CD4-positive, alpha-beta T cell treated with Interleukin-6 at 100 ng/mL for 8 hours (primary cell): ENCODE measurements at places on chromosomes 4 and X.
A peak's percentile ranks its signal among the peaks of the same experiment; 100 is the strongest.

DNA sequence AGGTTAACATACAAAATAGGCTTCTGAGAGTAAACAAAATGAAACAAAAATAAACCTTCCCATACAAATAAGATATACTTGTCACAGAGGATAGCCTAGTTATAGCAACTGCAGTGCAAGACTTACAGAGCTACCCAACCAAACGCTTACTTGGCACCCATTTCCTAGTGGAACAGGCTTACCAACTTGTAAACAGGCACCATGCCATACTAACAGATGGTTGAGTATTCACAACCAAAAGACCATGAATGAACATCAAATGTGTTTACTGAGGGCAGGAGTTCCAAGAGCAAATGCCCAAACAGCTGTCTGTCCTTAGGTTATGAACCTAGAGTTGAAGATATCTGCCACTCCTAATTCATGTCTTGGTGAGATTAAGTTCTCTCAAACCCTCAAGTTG, 2629.2 kb downstream of the PCDH7 start:
- DNase-seq: no peak

DNA sequence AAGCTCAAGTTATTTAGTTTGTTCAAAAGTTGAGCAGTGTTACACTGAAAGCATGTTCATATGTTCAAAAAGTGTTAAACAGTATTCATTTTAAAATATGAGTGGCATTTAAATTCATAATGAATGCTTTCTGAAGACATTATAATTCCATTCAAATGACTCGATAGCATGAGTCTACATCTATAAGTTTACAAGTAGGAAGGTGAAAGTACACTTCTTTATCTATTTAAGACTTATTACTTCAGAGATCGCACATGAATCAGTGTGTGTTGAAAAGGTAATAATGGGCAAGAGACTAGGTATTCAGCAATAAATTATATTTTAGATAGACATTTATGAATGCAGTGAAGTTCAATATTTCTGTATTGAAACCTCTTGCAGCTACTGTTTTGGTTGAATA, 456.1 kb downstream of the GRXCR1 start:
- DNase-seq: no peak

- DNase-seq: no peak
Observed at GRCh38 chr4:145404761-145405160, 76.9 kb upstream of the SMAD1 start.

GRCh38 chrX:20412871-20413486, 146.3 kb upstream of the RPS6KA3 start:
- DNase-seq: peak; percentile 74

GRCh38 chr4:127809173-127809800, 27.2 kb downstream of the HSPA4L start:
- DNase-seq: no peak

- no peak for DNase-seq
Observed at GRCh38 chr4:136571315-136571714, 961.0 kb downstream of the PCDH18 start.

DNA sequence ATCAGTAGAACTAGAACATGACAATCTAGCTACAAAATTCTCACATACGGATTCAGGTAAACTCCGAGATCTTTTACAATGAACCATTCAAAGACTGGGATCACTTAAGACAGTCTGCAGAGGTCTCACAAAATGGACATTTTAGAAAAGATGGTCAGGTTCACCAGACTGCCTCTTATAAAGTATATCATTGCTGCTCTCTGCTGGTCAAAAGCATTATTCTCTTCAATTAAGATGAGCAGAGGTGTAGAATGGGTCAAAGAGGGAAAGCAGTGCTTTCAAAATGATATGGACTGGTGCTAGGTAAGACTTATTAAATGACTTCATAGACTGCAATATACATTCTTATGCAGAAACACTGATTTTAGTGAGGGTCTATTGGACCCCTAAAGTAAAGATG, 434.7 kb downstream of the PACRGL start:
- DNase-seq: no peak

- no peak for DNase-seq
Observed at GRCh38 chrX:22699581-22700091, 300.1 kb upstream of the DDX53 start.

DNA sequence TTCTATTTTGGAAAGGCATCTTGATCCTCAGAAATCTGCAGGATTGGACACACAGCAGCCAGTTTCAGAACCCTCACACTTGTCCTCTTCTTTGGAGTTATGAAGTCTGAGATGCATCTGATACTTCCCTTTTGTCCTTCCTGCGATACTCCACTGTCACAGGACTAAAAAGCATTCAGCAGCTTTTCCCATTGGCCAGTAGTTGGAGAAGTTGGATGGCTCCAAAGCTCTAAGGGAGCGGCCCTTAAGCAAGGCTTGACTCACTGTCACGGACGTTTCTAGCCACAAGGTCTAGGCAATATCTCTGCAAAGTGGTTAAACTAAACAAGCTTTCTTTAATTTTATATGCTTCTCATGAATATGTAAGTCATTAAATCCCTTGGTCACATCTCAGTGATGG, 417.0 kb downstream of the AFF2 start:
- no peak for DNase-seq

DNA sequence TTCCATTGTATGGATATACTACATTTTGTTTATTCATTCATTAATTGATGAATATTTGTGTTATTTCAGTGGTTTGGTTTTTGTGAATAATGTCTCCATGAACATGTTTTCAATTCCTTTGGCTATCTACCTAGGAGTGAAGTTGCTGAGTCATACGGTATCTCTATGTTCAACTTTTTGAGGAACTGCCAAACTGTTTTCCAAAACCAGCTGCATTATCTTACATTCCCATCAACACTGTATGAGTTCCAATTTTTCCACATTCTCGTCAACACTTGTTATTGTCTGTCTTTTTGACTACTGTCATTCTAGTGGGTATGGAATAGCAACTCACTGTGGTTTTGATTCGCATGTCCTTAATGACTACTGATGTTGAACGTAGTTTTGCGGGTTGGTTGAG, 388.6 kb upstream of the MAGEB2 start:
- DNase-seq: no peak

GRCh38 chr4:41851621-41852020, 83.6 kb upstream of the TMEM33 start:
- DNase-seq: no peak

GRCh38 chrX:11998944-11999343, 139.3 kb upstream of the FRMPD4 start:
- no peak for DNase-seq

DNA sequence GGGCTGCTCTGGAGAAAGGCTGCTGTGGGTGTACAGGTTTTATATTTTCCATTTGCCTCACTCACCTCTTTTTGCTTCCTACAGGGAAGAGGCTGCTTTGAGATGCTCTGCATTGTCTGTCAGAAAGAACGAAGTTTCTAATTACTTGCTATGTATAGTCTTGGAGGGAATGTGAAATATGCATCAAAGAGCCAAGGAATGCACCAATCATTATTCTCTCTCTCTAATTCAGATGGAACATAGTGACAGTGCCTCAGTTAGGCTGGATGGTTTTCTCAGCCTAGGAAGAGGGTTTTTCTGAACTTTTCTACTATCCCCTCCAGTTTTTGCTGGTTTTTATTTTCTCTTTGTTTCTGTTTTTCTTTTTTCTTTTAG, 106.8 kb upstream of the SLC4A4 start:
- DNase-seq: no peak

- DNase-seq: no peak
Observed at GRCh38 chrX:3501833-3502535, 155.5 kb upstream of the MXRA5 start.

GRCh38 chr4:1043651-1044468, 32.4 kb downstream of the FGFRL1 start:
- no peak for DNase-seq

GRCh38 chr4:173073939-173074500, 94.6 kb upstream of the GALNT7 start:
- no peak for DNase-seq

GRCh38 chr4:87007528-87008446, 73.0 kb downstream of the AFF1 start:
- DNase-seq: peak; percentile 26

DNA sequence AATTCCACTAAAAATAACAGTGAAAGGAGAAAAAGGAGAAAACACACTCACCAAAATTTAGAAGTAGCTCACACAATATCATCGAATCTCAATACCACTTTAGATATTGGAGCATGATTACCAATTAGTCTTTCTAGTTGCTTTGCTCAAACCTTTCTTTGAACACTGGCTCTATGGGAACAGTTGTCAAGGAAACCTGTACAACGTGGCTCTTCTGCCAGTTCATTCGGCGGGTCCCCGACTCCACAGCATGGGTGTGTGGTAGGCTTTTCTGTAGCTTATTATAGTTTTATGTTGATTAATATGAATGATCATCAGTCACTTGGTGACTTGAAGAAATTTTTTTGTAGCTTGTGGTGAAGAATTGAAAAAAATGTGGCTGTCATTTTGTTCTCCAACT, 50.2 kb upstream of the TMEM150C start:
- no peak for DNase-seq
